ENCODE measurements at places on chromosomes 16 and 17.

GRCh38 chr17:45397796-45398195 is 34.9 kb downstream of the ARHGAP27 start:
- DNase-seq: no peak

DNA sequence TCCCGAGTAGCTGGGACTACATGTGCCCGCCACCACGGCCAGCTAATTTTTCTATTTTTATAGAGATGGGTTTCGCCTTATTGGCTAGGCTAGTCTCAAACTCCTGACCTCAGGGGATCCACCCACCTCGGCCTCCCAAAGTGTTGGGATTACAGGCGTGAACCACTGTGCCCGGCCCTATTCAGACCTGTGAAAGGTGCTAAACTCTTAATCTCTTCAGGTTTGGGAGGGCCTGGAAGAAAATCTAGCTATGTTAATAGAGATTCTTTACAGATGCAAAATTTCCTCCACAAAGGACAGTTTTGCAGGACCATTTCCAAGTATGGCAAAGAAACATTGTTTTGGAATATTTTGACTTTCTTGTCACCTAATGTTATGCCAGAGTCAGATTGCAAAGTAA is 3.1 kb upstream of the PLA2G15 start:
- DNase-seq: no peak

DNA sequence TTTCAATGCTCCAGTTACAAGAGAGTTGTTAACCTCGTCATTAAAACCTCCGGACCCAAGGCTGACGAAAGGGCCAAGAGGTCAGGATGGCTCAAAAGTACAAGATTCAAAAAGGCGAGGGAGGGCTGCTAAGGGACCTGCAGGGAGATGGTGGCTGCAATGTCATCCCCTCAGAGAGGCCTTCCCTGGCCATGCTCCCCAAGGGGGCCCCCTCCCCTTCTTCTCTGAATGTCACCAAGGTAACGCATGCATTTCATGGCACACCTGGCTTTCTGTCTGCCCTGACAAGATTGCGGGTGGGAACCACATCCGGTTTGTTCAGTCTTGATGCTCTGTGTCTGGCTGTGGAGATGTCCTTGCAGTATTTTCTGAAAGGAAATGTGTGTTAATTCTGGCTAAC is 89.9 kb downstream of the C16orf78 start:
- DNase-seq: peak; percentile 71

- no peak for DNase-seq
Observed at GRCh38 chr16:11750056-11750455, 7.4 kb upstream of the TXNDC11 start.

GRCh38 chr17:17254036-17254435 is 17.1 kb upstream of the FLCN start:
- no peak for DNase-seq

DNA sequence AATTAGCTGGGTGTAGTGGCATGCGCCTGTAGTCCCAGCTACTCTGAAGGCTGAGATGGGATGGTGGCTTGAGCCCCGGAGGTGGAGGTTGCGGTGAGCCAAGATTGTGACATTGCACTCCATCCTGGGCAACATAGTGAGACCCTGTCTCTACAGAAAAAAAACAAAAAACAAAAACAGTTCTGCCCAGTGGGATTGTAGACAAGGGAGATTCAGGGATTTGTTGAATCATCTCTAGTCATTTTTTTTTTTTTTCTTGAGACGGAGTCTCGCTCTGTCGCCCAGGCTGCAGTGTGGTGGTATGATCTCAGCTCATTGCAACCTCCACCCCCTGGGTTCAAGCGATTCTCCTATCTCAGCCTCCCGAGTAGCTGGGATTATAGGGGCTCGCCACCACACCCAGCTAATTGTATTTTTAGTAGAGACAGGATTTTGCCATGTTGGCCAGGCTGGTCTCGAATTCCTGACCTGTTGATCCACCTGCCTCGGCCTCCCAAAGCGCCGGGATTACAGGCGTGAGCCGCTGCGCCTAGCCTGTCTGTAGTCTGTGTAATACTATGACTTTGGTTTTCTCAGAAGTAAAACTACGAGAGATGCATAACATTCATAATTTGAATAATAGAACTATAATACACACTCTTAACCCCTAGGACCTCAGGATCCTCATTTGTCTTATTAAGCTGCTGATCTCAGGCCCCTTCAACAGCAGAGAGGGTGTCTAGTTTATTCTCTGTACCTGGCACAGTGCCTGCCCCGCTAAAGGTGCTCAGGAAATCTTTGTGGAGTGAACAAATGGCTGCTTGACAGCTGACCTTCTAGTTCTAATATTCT is 1.4 kb downstream of the TEN1 start:
- no peak for DNase-seq

DNA sequence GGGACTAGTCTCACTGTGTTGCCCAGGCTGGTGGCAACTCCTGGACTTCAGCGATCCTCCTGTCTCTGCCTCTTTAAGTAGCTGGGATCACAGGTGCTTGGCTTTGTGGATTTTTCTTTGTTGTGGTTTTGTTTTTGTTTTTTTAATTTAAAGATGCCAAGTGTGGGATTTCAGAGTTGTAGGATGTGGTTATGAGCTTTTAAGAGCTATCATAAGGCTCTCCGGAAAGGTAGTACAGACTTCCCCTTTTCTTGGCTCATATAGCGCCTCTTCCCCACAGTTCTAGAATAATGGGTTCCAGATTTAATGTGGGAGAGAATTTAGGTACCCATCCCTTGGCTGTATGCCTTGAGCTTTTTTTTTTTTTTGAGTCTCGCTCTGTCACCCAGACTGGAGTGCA is 17.1 kb downstream of the AKAP1 start:
- no peak for DNase-seq

- DNase-seq: no peak
Observed at GRCh38 chr17:21425321-21425720, 49.2 kb downstream of the KCNJ12 start.

GRCh38 chr17:9036336-9036735 is 15.0 kb downstream of the NTN1 start:
- DNase-seq: no peak

DNA sequence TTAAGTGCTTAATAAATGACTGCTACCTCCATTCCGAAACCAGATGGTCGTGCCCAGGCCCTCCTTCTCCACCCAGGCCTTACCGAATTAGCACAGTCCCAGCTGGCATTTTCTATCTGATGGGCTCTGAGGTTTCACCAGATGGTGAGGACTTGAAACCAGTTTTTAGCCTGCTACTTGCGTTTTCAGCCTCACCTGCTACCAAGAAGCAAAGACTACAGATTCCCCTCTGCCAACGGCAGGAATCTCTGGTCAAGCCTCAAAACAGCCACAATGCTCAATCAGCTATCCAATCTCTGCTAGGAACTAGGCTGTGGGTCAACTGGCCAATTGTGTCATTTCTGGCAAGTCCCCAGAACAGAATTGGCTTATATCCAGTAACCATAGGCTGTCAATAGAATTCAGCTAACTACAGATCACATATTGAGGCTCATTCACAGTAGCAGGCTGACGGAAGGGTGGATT is 11.7 kb downstream of the PECAM1 start:
- no peak for DNase-seq

- no peak for DNase-seq
Observed at GRCh38 chr16:5442054-5442453, 344.5 kb upstream of the EEF2KMT start.

- no peak for DNase-seq
Observed at GRCh38 chr17:47297661-47298400, 25.9 kb upstream of the EFCAB13 start.

- no peak for DNase-seq
Observed at GRCh38 chr17:15650741-15651582, 31.5 kb upstream of the FBXW10B start.

- no peak for DNase-seq
Observed at GRCh38 chr17:7837408-7838088, 3.5 kb downstream of the KDM6B start.

DNA sequence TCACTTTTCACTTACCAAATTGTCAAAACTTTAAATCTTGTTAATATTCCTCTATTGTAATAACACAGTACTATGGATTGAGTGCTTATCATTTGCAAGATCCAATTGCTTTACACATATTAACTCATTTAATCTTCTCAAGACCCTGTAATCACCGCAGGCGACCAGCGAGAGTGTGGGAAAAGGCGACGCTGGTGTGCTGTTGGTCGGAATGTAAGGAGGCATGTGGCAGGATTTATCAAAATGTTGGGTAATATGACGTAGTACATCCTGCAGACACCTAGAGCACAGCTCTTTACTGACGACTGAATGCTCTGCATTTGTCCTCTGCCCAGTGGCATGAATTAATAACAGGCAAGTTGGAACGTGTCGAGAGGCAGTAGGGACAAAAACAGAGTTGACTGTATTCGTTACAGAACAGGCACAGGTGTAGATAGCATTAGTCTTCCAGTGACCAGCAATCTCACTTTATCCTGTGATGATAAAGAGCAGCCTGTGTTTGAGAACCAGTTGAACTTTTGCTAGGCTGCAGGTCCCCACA is 80.3 kb downstream of the TNRC6C start:
- DNase-seq: no peak

DNA sequence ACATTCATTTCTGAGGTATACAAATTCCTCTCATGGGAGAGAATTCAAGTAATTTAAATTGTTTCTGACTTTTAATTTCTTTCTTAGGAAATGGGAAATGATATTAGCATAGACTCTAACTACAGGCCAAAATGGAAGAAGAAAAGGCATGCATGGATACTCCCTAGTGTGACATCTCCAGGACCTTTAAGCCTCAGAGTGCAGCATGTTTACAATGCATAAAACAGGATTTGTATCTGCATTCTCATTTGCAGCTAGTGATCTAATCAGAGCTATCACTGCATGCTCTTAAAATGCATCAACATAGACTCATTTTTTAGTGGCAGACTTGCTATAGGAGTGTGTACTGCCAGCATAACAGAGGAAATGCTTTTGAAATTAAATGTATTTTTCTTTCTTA is 224.6 kb upstream of the GOT2 start:
- DNase-seq: no peak

- no peak for DNase-seq
Observed at GRCh38 chr16:88956546-88957432, 20.2 kb downstream of the CBFA2T3 start.

- DNase-seq: no peak
Observed at GRCh38 chr16:31401436-31401835, 8.3 kb downstream of the ITGAD start.

DNA sequence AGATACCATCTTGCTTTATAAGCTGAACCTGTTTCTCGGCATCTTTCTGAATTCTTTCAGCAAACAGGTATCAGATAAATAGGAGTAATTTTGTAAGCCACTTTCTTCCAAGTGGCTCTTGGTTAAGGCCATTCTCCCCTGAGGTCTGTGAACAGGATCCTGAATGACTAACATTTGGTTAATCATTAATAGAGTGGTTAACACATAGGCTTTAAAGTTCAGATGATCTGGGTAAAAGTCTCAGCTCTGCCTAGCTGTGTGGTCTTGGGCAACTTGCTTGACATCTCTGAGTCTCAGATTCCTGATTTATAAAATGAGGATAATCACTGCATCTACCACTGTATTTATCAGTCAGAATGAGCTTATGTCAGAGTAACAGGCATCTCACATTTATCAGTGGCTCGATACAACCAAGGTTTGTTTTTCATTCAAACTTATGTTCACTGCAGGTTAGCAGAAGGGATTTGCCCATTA is 44.4 kb upstream of the ANKFN1 start:
- DNase-seq: no peak

- no peak for DNase-seq
Observed at GRCh38 chr17:40992666-40993065, 1.3 kb downstream of the KRTAP3-3 start.

DNA sequence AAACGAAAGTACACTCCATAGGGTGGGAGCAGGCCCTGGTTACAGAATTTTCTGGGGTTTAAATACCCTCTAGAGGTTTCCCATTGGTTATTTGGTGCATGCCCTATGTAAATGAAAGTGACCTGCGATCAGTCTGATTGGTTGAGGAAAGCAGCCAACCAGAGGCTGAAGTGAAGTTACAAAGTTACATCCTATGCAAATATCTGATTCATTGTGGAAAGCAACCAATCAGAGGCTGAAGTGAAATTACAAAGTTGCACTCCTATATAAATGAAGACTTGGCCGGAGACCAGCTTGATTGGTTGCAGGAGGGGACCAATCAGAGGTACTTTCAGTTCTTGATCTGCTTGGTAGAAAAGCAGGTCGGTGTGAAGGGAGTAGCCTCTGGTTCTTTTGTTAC is 24.4 kb downstream of the NAA60 start:
- no peak for DNase-seq

DNA sequence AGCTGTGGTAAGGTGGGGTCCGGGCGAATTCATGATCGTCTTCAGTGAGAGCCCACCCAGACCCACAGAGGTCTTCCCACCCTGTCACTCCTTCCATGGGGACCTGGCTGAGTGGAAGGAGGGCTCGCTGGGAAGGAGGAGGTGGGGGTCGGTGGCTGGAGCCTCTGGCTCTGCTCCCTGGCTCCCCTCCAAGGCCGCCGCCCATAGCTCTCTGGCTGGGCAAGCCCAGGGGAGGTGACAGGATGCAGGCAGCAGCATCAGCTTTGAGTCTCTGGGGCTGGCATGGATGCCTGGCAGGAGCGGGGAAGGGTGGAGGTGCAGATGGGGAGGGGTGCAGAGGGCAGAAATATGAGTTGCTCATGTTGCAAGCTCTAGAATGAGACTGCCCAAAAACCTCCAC is 147.0 kb downstream of the ENGASE start:
- no peak for DNase-seq

- DNase-seq: no peak
Observed at GRCh38 chr16:78390508-78391324, 291.3 kb downstream of the WWOX start.

- DNase-seq: no peak
Observed at GRCh38 chr16:85617948-85618347, 4.8 kb downstream of the GSE1 start.

GRCh38 chr17:83024218-83024971 is 55.0 kb upstream of the METRNL start:
- DNase-seq: no peak

DNA sequence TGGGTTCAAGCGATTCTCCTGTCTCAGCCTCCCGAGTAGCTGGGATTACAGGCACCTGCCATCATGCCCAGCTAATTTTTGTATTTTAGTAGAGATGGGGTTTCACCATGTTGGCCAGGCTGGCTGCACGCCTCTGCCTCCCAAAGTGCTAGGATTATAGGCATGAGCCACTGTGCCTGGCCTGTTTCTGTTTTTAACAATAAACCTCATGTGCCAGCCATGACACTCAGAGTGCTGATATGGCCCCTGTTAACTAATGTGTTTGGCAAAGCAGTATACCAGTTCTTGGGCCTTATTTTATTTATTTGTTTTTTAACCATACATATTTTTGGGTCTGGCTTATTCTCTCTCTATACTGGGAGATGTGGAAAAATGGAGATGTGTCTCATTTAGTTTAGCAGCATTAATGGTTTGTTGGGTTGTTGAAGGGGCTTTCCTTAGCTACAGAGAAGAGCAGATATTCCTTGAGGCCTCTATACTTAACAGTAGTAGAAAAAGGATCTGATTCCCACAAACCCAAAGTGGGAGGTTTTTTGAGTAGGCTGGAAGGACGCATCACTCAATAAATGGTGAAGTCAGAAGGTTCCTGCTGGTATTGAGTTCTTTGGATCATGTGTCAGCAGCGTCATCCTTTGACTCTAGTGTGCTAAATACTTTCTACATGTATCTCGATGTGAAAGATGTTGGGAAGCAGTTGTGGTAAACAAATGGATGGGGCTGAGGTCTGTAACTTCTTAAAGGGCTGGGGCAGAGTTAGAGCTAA is 16.2 kb upstream of the CDK5R1 start:
- DNase-seq: no peak
